ENCODE measurements at places on chromosomes 4 and X. TPM values are rescaled to one million over a fixed set of nuclear protein-coding genes. Genes with fewer than 3 reads are reported as not detected.

- no peak for DNase-seq
These were observed 116.3 kb upstream of the SFRP2 start for GRCh38 chr4:153905231-153905630.

GRCh38 chrX:153877571-153878261 is 8.3 kb downstream of the L1CAM start:
- peak; percentile 20 for DNase-seq

- DNase-seq: peak; percentile 21
These were observed 93.9 kb downstream of the FAM53A start for GRCh38 chr4:1590244-1590643.

GRCh38 chrX:40514376-40514775 is 66.4 kb upstream of the ATP6AP2 start:
- DNase-seq: no peak

DNA sequence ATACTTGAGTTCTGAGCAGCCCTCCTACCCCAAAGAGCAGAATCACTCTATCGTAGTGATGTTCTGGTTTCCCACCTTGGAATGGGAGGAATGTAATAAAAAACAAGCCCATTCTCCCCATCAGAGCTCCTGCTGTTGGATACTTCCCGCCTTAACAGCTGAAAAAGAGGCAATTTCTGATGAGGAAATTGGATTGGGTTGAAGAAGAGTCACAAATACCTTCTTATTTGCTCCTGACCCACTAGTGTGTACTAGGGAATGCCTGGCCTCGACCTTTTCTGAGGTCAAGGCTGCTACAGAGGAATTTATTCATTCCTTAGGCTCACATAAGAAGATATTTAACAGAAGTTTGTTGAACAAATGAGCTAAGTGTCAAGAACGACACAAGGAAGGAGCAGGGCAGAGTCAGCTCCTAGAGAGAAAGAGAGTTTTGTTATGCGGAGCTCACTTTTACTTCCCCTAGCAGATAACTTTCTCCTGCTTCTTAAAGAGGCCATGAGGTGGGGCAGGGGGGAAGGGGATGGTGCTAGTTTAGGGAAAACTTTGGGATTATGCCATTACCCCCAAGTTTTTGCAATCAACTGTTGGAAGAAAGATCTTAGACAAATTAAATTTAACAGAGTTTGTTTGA is 273.8 kb upstream of the CLNK start:
- DNase-seq: peak; percentile 66

GRCh38 chrX:23786268-23786815 is 3.4 kb downstream of the SAT1 start:
- no peak for DNase-seq

Gene GNRHR
- total RNA-seq: not detected

Gene NCAPG
- 37.5 TPM for total RNA-seq

Gene F8A3
- 0.66 TPM for total RNA-seq

Gene ZNF674
- total RNA-seq: 4.4 TPM

Gene SYNPO2
- not detected for total RNA-seq

Data from endodermal cell (in vitro differentiated cells).